ENCODE measurements at places on chromosomes 13 and 19. TPM values are rescaled to one million over a fixed set of nuclear protein-coding genes. Genes with fewer than 3 reads are reported as not detected.
A peak's percentile ranks its signal among the peaks of the same experiment; 100 is the strongest.

DNA sequence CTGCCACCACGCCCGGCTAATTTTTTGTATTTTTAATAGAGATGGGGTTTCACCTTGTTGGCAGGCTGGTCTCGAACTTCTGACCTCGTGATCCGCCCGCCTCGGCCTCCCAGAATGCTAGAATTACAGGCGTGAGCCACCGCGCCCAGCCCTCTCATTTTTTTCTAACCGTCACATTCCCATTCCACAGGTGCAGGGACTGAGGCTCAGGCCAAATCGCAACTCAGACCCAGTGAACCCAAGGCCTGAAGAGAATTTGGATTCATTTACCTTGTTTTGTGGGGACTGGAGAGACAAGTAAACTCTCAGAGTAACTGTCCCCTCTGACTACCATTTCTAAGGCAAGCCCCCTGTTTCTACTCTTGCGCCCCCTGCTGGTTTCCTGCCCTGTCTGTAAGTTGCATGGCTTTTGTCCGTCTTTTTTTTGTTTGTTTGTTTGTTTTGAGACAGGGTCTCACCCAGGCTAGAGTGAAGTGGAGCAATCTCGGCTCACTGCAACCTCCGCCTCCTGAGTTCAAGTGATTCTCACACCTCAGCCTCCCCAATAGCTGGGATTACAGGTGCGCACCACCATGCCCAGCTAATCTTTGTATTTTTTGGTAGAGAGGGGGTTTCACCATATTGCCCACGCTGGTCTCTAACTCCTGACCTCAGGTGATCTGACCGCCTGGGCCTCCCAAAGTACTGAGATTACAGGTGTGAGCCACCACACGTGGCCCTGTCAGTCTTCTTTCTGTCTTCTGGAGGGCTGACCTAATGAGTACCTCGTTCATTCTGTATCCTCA is 2.3 kb upstream of the STRN4 start:
- DNase-seq: peak; percentile 82

- no peak for DNase-seq
Observed at GRCh38 chr19:23481043-23481442, 85.8 kb upstream of the ZNF91 start.

- DNase-seq: no peak
Observed at GRCh38 chr13:46656786-46657185, 103.8 kb downstream of the LRCH1 start.

GRCh38 chr13:41460930-41461329 is 3.6 kb downstream of the RGCC start:
- no peak for DNase-seq

DNA sequence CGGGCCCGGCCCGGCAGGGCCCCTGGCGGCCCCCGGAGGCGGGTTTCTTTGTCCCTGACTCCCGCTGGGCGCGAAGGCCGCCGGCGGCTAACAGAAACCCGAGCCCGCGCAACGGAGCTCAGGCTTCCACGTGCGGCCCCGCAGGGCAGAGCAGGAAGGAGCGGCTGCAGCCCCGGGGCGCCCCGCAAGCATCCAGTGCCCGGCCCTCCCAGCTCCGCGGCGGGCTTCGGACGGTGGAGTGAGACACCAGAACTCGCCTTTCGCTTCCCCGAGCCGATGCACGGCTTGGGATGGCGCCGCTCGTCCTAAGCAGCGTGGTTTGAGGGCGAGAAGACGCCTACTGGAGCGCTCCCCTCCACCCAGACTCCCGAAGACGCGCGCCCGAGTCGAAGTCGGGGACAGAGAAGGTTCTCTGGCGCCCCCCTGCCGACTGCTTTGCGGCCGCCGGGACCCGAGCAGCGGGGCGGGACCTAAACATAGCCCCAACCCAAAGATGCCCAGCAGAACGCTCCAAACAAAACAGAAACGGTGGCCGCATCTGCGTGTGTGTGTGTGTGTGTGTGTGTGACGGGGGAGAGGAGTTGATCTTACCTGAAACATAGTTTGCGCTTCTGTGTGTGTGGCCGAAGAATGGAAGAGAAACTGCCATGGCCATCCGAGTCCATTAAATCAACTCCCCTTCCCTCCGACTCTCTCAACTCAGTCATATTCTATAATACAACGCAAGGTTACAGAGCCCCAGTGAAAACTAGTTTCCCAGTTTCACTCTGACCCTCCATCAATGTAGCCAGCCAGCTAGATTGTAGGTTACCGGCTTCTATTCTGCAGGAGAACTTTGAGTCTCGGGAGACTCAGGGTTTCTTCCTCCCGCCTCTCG is 629 bp upstream of the FGF9 start:
- peak; percentile 52 for DNase-seq

The SHANK1 gene
- 0.28 TPM for total RNA-seq

The POLR2I gene
- 82.1 TPM for total RNA-seq

The TLE2 gene
- total RNA-seq: 9.3 TPM

The KLK6 gene
- not detected for total RNA-seq

DNA sequence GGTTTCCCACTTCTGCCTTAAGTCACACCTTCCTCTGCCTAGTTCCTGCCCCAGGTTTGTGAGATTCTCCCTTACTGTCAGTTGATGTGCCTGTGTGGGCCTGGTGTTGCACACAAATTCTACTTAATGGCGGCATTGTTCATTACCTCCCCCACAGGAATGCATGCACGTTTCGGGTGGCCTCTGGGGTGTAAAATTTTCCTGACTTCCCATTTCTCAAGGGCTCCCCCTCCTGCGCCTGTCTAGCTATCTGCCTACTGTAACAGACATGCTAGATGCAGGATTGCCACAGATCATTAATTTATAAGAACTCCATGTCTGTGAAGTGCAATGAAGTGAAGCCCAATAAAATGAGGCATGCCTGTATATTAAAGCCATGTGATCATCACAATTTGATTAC is 1466.3 kb downstream of the PCDH9 start:
- DNase-seq: no peak

DNA sequence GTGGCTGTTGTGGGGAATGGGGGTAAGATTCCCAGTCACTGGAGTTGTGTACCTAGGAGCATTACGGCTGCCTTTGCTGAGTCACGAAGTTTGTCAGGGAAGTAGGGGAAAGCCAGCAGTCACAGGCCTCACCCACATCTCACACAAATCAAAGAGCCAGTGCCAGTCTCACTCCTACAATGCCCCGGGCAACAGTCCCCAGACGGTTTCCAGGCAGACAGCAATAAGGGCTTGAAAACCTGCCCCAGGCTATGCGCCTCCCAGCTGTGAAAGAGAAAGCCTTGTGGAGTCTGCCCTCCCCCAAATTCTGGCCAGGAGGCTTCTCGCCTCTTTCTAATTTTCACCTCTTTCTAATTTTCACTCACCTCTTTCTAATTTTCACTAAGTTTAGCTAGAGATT is 142.3 kb upstream of the EDNRB start:
- DNase-seq: no peak

- DNase-seq: no peak
Observed at GRCh38 chr13:43085545-43085944, 62.2 kb downstream of the DNAJC15 start.

DNA sequence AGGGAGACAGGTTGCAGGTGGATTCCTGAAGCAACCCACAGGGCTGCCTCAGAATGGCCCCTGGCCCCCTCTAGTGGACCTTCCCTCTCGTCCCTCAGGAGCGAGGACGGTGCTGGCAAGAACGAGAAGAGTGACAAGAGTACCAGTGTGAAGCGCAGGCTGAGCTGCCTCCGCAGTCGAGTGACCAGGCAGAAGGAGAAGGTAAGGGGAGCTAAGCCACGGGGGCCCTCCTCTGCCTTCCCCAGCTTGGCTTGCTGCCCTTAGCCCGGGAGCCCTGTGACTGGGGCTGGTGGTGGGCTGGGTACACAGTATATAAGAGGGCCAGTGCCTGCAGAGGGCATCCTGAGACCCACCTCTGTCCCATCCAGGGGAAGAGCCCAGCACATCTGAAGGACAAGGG is 34.0 kb downstream of the ARHGEF18 start:
- DNase-seq: no peak

The CNFN gene
- total RNA-seq: not detected

DNA sequence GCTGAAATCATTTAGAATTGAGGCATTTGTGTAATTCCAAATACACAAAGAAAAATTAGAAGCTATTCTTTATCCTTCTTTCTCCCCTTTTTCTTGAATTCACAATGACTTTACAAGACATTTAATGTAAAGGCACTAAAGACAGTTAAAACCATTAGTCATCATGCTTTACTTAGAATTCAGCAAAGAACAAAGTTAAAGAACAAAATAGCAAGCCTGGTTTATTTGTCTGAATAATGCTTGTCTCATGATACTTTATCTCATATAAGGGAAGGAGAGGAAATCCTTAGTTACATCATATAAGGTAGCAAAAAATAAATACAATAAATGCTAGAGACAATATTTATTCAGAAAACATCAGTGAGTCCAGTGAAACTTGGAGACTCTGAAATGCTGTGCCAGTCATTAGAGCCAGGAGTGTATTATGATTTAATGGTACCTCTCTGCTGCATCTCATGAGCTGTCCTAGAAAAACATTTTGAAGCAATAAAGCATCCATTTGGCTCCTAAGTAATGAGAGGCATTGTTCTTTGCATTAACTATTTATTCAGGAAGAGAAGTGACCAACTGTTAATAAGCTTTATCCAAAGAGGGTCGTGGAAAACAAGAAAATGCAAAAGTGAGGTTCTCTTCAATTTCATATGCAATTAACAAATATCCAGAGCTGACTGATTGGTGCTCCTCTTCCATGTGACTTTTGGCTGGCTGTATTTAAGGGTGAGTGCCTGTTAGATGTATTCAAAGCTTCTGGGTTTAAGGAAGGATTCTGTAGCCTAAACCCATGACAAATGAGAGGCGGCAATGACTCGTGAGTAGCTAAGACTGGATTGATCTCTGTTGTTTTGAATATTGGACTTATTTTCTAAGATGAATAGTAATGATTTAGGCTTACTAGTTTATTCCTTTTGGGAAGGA is 105.0 kb downstream of the DGKH start:
- no peak for DNase-seq

DNA sequence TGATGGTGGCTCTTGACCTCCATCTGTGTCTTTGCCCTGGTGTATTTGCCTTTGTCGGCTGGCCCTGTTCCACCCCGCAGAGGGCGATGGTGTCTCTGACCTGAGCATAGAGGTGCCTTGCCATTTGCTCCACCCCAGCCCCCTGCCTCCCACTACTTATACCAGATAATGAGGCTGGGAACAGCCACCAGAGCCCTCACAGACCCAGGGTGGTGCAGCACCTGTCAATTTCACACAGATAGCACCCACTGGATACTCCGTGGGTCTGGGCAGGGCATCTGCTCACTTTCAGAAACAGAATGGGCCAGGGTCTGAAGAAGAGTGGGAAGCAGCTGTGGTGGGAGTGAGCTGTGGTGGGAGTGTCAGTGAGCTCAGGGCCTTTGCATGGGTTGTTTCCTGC is 4.1 kb downstream of the ZNF536 start:
- DNase-seq: no peak

- DNase-seq: no peak
Observed at GRCh38 chr13:21696865-21697448, 26.1 kb downstream of the FGF9 start.

DNA sequence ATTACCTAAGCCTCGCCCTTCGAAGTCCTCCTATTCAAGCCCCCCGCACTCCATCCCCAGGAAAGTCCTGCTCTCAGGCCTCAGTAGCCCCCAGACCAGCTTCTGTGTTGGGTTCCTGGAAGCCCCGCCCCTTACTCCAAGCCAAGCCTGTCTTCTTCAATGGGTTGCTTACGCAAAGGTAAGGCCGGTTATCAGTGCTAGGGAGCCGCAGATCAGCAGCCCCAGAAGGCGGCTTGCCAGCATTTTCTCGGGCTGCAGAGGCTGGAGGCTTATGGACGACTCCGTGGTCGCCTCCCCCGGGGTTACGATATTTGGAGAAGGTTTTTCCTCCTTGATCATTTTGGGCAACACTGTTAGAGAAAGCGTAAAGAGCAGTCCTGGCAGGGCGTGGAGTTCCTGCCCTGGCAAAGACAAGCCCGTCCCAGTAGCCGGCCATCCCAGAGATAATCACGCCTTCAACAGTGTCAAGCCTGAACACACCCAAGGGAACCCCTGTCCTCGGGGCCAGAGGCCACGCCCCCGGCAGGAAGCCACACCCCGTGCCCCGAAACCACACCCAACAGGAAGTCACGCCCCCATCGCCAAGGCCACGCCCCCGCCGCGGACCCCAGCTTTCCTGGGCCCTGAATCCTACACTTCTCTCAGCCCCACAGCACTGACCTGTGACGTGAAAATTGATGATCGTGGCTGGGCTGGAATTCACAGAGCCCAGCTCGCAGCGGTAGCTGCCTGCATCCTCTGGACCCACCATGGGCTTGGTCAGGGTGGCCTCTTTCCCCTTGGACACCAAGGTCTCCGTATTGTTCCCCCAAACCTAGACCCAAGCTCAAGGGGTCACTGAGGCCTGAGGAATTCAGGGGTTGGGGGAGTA is 954 bp upstream of the RASIP1 start:
- peak; percentile 86 for DNase-seq

- no peak for DNase-seq
Observed at GRCh38 chr19:32566246-32566830, 14.7 kb upstream of the PDCD5 start.

The CYP4F3 gene
- 58.4 TPM for total RNA-seq

The NLRP11 gene
- not detected for total RNA-seq

DNA sequence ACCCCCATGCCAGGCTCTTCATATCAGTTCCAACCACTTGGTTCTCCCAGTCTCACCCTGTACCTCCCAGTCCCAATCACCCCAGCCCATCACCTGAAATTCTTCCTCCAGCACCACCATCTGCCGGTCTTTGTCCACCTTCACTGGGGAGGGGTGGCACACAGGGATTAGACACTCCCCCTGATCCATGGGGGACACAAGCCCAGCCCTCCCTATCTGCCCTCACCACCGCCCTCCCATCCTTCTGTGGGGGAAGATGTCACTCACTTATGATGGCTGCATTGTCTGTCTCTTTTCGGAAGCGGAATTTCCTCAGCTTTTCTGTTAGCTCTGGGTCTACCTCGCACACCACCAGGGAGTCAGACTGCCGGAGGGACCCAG is 685 bp downstream of the GMFG start:
- DNase-seq: peak; percentile 42
